ENCODE measurements at places on chromosomes 1 and 21.

- DNase-seq: no peak
Measured at GRCh38 chr1:1100296-1100695, 15.6 kb downstream of the C1orf159 start.

DNA sequence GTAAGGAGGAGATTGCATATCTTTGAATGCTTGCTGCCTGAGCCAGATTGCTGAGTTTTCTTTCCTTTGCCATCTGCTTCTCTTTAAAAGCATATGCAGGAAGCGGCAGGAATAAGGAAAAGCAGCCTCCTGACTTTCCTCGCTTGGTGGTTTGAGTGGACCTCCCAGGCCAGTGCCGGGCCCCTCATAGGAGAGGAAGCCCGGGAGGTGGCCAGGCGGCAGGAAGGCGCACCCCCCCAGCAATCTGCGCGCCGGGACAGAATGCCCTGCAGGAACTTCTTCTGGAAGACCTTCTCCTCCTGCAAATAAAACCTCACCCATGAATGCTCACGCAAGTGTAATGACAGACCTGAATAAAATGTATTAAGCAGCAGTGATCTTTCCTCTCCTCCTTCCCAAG lies 1.5 kb downstream of the CORT start:
- DNase-seq: no peak

DNA sequence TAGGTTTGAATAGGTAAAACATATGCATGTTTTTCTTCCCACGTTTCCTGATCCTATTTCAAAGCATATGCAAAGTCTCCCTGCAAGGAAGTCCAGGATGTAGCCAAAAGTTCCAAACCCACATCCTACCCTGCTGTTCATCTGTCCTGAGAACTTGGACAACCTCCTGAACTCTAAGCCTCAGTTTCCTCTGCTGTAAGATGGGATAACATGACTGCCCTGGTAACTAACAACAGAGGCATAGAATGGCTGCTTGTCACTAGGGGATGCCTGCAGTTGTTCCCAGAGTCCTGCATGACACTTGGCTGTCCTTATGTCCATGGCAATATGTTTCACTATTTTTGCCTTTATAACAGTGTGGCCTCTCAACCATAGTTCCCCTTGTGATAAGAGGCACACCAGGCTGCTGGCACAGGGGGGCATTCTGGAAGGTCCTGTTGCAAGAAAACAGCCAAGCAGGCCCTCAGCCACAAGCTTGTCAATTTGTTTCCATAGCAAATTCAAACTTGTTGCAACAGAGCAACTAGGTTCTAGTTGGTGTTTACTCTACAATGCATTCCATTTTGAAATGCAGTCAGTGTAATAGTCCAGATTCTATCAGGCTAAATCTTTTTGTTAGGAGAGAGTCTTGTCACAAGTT lies 1.5 kb upstream of the HDGF start:
- no peak for DNase-seq

DNA sequence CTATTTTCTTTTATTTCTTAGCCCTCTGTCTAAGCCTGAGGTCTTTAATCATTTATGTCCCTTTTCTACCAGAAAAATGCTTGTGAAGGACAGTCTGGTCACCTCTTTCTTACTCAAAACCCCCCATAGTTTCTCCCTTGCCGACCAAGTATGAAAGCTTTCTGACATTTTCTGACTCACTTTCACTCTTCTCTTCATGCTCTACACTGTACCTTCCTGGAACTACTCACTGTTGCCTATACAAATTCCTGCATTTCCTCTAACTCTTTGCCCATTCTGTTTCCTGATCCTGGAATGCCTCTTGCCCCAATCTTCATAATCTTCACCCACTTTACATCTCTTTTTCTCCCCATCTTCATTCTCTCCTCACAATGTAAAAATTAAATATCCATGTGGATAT lies 380.0 kb downstream of the HHIPL2 start:
- DNase-seq: no peak

DNA sequence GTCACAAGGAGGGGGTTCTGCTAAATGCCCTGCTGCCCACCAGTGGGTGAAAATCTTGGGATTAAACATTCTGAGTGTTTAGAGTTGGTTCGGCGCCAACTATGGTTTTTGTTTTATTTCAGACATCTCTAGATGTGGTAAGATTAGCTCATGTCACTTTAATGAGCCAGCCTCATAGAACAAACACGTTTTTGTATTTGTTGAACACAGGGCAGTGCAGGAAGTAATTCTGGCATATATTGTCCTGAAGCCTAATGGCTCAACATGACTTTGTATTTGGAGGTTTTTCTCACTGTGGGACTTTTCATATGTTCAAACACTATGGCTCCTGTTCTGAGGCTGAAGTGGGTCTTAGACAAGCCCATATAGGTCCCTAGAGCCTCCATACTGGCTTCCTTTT lies 107.8 kb downstream of the NGF start:
- DNase-seq: no peak

- no peak for DNase-seq
Measured at GRCh38 chr1:19809044-19809750, 5.9 kb downstream of the RNF186 start.

GRCh38 chr1:22545141-22545540 lies 18.1 kb upstream of the EPHA8 start:
- no peak for DNase-seq

GRCh38 chr1:244207042-244207934 lies 156.2 kb downstream of the ZBTB18 start:
- no peak for DNase-seq

Measured in RKO (cell line).